ENCODE measurements at places on chromosomes 4 and X.

- DNase-seq, result no peak
Measured at GRCh38 chrX:48665991-48666390, 17.6 kb upstream of the WAS start.

DNA sequence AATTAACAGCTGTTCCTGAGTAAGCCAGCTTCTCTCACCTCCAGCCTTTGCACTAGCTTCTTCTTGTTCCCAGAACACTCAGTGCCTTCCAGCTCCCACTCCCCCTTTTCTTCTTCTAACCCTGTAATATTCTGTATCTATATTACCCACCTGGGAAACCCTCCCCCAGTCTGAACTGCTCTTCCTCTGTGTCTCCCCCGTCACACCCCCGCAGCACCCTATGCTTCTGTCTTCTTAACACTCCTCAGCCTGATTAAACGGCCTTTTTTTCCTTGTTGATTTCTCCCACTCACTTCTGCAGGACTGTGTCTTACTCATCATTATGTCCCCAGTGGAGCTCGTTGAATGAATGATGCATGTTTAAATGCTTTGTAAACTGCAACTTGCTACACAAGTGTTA is 9.0 kb upstream of the LONRF3 start:
- no peak for DNase-seq

DNA sequence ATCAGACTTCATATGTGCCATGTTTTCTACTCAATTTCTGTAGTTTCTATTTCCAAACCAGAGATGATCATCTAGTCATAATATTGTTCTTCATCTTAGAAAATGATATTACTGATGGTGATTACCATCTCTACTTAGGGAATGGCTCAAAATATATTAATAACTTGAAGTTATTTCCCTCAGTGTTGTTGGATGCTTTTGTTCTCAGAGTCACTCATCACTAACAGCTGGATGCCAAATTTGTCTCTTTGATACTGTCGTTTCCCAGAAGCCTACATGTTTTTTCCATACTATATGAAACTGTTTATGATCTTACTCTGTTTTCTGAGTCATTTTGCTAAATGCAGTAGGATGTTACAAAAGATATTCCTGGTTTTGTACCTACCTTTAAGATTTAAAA is 8.9 kb downstream of the PGAM4 start:
- DNase-seq, result no peak

GRCh38 chrX:95733426-95733825 is 951.2 kb upstream of the DIAPH2 start:
- DNase-seq, result no peak

GRCh38 chr4:188780686-188781085 is 641.4 kb downstream of the TRIML1 start:
- DNase-seq, result no peak

GRCh38 chr4:16977081-16977480 is 78.6 kb upstream of the LDB2 start:
- no peak for DNase-seq

DNA sequence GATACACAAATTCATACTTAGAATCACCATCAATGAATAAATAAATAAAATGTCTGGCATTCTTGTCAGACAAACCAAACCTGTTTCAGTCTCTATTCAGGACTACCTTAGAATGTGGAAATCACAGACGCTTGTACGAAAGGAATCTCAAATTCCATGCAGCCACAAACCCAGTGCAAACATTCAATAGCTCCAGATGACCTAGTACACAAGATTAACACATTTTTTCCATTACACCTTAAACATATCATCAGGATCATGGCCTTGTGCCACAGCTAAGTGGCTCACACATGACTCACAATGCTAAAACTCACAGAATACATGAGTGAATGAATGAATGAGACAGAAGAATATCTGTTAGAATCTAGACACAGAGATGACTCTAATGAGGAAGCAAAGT is 134.2 kb downstream of the PWWP3B start:
- DNase-seq, result no peak

GRCh38 chrX:11351375-11352295 is 58.4 kb downstream of the AMELX start:
- DNase-seq, result no peak

DNA sequence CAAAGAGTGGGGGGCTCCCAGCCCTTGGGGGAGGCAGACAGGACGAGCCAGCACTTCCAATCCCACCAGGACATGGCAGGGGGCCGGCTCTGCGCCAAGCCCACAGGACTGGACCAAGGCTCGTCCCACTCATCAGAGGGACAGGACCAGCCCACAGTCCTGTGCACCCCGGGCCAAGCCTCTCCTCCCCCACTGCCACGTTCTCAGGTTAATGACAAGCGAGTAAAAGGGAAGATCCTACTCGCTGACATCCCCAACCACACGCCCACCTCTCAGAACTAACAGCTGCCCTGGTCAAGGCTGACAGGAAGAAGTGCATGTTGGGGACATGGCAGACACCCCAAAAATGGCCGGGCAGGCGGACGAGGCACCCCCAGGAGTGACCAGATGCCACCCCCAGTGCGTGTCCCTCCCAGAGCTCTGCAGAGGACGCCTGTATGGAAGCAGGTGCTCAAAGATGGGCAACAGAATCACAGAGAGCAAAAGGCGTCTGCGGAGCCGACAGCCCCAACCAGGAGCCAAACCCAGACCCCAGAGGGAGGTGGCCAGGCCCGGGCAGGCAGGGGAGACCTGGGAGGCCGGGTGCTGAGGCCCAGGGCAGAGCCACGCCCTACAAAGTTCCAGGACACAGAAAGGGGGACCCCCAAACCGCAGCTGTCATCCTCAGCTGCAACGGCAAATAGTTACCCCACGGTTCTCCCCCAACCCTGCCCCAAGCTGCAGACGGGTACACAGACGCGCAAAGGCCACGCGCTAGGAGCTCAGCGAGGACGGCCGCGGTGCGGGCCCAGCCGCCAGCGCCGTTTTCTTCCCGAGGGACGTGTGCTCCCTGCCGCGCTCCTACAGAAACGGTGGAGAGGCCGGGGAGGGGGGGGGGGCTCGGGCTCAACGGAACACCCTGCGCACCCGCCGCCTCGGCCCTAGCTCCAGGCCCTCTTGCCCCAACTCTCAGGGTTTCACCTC is 1.7 kb downstream of the CTBP1 start:
- DNase-seq, result no peak

DNA sequence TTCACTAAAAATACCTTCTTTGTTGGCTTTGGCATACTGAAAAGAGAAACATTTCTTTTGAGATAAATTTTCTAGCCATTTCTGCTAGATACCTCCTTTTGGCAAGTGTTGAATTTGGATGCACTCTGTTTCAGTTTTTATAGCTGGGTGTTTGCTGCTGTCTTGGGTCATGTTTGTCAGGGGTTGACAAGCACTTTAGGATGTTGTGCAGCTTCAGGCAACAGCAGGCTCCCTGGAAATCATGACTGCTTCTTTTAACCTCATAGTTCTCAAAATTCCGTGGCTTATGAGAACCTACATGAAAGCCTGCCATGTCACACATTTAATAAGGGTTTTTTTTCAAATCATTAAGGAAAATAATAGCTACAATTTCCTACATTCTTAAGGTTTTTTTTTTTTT is 36.7 kb downstream of the CCSER1 start:
- no peak for DNase-seq

- DNase-seq, result no peak
Measured at GRCh38 chr4:53714236-53715140, 123.2 kb upstream of the LNX1 start.

DNA sequence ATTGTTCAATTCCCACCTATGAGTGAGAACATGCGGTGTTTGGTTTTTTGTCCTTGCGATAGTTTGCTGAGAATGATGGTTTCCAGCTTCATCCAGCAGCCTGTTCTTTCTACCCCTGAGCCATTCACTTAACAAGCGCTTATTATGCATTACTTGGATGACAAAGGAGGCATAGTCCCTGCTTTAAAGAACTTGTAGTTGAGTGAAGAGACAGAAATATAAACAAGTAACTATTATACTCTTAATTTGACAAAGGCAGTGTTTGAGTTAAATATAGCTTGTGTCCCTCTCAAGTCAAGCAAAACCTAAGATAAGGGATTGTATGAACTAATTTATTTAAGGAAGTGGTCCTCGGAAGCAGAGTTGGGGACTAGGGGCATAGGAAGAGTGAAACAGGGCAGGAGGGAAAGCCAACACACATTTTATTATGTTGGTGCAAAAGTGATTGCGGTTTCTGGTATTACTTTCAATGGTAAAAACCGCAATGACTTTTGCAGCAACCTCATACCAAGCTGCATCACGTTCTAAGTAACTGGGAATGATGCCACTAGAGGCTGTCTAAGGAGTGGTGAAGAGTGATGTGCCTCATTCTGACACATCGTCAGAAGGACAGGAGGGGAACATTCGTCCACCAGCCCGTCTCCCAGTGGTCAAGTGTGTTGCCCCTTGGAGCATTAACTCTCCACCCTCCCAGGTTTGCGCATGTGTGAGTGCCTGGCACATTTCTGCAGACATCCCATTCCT is 41.8 kb downstream of the QDPR start:
- DNase-seq, result no peak

DNA sequence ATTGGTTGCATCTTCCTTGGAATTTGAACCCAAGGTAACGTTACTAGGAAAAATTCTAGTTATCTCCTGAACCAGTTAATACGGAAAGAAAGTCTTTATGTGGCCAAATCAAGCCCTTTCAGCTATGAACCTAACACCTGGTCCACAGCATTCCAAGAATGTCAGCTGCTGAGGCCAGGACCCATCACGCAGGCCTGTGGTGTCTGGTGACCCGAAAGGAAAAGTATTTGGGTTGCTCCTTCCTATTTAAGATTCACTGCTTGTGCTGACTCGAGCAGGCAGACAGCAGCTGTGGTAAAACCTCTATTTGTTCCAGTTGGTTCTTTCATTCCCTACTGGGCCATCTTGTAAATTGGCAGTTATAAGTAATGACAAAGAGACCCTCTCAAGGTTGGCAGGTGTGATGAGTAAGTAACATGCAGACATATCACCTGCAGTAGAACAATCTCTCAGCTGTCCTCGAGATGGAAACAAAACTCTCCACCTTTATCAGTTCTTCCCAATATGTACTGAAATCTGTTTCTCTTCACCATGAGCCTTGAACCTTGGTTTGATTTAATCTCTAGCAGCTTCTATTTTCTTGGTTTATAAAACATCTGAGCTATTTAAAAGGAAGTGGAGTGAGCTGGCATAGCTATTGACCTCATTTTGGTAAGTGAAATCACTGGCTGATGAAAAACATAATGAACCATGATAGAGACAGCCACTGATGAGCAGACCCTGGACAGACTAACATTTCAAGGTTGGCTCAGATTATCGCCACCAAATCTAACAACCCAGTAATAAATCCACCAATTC is 182.1 kb upstream of the SMIM31 start:
- DNase-seq, result no peak

DNA sequence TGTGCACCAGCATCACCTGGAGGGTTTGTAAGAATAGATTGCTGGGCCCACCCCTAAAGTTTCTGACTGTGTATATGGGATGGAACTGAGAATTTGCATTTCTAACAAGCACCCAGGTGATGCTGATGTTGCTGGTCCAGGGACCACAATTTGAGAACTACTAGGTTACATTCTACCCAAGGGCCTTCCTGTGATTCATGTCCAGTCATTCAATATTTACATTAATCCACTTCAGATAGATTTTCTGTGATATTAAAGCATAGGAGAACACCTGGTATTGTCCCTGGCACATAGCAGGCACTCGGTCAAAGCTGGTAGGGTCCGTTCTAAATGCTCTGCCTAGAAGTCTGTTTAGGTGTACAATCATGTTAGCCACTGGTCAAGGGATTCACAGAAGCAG is 19.5 kb upstream of the XPNPEP2 start:
- no peak for DNase-seq

GRCh38 chr4:187558391-187558790 is 437.2 kb upstream of the ZFP42 start:
- no peak for DNase-seq

GRCh38 chr4:6404611-6405396 is 67.6 kb downstream of the PPP2R2C start:
- no peak for DNase-seq

DNA sequence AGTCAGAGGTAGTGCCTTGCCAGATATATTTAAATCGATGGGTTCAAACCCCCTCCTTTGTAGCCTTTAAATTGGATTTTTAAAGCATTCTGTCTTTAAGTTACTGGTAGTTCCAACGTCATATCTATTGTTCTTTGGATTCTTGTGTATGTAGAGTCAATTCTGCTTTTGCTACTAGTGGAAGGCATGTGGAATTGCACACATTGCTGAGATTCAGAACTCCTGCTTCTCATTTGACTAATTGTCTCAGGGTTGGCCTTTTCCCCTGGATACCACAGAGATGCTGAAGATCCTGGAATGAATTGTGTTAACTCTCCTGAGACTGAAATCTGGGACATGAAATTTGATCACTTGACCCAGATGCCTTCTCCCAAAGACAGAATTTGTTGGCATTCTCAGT is 328.3 kb upstream of the RPS6KA3 start:
- DNase-seq, result no peak

DNA sequence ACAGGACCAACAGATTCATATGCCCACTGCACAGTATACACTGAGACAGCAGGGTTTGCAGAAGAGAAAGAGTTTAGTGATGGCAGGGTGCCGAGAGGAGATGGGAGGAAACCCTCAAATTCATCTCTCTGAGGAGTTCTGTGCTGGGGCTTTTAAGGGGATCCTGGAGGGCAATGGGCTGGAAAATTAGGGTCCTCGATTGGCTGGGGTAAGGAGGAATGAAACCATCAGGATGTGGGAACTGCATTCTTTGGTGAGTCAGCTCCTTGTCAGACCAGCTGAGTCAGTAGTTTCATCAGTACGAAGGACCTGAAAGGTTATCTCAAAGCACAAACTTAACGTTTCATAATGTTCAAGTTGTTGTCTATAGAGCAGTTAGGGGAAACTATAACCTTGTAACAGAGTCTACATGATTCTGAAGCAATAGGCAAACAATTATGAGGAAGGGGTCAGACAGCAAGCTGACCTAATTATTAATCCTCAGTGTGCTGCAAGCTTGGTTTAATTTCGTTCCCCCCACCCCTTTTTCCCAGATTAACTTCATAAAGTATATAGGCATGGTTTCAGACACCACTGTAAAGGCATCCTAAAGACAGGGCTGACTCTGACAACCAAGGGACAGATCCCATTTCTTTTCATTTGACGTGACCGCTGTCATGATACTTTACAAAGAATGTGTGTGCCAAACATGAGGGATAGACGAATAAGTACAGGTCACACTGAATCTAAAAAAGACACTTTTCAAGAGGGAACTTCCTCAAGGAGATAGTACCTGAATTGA is 1.5 kb upstream of the MSMO1 start:
- no peak for DNase-seq

DNA sequence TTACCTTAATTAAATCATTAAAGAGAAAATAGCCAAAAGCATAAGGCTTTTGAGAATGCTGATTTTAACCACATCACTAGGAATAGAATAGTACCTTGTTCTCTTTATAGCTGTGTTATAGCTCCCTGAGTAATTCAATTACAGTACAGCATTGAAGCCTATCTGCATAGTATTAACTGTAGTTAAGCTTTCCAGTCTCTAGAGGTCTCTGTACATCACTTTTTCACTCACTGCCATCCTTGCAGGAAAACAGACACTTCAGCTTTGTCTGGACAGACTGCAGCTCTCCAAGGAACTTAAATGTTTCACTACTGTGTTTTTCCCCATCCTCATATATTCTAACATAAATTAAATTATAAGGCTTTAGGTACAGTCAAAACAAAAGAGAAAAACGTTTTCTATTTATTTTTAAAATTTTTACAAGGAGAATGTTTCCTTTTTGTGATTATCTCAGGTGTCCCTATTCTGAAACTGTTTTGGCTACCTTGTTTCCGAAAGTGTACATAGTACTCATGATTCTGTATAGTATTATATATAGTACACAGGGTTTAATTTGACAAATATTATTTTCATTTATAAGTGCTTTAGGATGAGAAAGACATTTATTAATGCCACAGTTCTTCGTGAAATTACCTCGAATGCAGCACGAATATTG is 407.9 kb downstream of the PCDH18 start:
- no peak for DNase-seq
